ENCODE measurements at places on chromosomes 16 and 17.
A peak's percentile ranks its signal among the peaks of the same experiment; 100 is the strongest.

DNA sequence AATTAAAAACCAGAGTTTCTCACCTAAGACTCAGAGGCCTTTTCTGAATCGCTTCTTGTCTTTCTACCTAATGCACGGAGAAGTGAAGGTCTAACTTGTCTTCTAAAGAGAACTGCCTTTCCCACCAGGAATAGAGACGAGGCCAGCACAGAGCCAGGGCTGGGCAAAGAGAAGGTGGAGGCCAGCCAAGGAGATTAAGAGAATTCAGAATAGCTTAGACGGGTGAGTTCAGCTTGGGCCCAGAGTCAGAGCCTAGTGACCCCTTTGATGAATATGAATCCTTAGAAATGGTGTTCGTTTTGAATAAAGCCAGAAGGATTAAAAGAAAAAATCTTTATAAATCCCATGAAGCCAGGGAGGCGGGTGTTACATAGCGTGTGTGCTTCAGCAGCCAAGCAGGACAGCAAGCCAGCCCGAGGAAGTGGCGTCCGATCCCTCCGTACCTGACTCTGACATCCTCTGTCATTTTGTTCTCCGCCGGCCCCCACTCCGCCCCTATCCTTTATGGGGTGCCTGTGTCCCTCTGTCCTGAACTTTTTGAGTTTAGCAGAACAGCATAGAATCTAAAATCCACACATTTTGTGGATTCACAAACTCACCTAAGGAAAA lies 7.4 kb downstream of the GSG1L2 start:
- DNase-seq: no peak

DNA sequence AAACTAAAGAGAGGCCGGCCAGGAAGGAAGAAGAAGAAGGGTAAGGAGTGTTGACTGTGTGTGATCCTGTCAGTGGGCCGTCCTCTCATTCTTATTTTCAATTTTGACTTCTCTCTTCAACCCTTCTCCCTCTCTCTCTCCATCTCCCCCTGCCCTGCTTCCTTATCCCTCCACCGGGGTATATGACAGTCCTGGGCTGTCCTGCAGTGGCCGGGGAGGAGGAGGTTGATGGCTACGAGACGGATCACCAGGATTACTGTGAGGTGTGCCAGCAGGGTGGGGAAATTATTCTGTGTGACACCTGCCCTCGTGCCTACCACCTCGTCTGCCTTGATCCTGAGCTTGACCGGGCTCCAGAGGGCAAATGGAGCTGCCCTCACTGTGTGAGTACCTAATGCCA lies 5.6 kb downstream of the CHD3 start:
- DNase-seq: no peak

GRCh38 chr16:86740906-86741799 lies 162.8 kb downstream of the FOXL1 start:
- DNase-seq: no peak

DNA sequence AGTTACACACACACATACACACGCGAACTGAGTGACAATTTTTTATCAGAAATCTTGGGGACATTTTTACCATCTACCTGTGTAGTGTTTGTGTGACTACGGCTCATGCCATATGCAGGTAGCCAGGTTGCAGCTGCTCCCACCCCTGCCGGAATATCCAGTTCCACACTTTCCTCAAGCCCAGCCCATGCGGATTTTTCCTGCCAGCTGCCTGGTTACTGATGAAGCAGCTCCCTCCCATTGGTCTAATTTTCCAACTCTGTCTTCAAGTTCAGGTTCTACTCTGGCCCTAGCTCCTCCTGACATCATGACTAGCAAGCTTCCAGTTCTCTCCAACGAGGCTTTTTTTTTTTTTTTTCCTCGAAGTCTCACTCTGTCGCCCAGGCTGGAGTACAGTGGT lies 4.8 kb downstream of the GSG1L2 start:
- no peak for DNase-seq

- DNase-seq: peak; percentile 87
These were observed 727 bp downstream of the CORO7 start for GRCh38 chr16:4415538-4416199.

GRCh38 chr16:28513484-28514181 lies 7.0 kb upstream of the IL27 start:
- DNase-seq: no peak

DNA sequence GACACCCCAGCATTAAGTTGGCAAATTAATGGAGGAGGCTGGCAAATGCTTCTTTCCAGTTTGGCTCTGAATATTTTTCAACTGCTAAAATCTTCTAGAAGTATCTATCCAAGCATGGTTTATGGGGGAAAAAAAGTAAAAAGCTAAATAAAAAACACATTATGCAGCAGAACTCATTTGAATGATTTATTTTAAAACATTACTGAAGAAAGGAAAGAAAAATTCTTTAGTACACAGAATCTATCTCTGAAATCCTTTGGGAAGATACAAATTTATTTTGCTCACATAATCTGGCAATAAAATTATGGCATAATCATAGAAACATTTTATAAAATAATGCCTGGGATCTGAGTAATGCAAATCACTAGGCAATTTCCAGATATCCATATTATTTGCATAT lies 328.1 kb upstream of the MON1B start:
- DNase-seq: no peak

DNA sequence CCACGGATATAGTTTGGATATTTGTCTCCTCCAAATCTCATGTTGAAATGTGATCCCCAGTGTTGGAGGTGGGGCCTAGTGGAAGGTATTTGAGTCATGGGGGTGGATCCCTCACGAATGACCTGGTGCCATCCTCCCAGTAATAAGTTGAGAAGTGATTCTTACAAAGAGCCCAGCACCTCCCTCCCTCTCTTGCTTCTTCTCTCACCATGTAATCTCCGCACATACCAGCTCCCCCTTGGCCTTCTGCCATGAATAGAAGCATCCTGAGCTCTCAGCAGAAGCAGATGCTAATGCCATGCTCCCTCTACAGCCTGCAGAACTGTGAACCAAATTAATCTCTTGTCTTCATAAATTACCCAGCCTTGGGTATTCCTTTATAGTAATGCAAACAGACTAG lies 41.9 kb upstream of the RBBP6 start:
- DNase-seq: no peak

DNA sequence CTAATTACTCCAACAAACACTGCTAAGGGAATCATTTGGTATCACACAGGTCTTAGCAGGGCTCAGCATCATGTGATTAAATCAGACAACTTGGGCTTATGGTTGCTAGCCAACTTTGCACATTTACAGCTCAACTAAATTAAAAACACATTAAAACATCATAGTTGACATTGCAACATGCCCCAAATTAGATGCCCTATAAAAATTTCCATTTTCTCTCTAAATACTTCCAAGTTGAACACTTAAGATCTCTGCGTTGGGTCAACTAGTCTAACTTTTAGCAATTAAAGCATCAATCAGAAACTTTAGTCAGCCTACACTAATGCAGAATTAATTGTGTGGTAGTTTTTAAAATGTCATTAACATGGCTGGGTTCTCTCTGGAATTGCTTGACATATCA lies 12.1 kb downstream of the DNAJC7 start:
- no peak for DNase-seq

DNA sequence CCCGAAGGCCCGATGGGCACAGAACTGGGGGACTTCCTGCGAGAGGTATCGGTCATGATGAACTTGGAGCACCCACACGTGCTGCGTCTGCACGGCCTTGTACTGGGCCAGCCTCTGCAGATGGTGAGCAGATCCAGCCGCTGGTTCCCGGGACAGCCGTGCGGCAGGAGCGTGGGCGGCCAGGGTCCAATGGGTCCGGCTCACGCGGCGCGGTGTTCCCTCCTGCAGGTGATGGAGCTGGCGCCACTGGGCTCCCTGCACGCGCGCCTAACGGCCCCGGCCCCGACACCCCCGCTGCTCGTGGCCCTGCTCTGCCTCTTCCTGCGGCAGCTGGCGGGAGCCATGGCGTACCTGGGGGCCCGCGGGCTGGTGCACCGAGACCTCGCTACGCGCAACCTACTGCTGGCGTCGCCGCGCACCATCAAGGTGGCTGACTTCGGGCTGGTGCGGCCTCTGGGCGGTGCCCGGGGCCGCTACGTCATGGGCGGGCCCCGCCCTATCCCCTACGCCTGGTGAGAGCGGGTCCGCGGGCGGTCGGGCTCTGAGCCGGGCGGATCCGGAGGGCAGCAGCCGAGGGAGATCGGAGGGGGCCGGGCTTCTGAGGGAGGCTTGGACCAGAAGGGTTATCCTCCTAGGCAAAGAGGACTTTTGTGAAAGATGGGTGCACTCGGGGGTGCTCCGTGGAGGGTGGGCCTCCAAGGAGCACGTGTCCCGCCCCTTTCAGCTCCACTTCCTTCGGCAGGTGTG lies 3.0 kb downstream of the TNK1 start:
- DNase-seq: no peak

- DNase-seq: no peak
These were observed 82.0 kb downstream of the RGS9 start for GRCh38 chr17:65219124-65219523.

- peak; percentile 80 for DNase-seq
These were observed 579 bp downstream of the MT1A start for GRCh38 chr16:56639045-56639444.

DNA sequence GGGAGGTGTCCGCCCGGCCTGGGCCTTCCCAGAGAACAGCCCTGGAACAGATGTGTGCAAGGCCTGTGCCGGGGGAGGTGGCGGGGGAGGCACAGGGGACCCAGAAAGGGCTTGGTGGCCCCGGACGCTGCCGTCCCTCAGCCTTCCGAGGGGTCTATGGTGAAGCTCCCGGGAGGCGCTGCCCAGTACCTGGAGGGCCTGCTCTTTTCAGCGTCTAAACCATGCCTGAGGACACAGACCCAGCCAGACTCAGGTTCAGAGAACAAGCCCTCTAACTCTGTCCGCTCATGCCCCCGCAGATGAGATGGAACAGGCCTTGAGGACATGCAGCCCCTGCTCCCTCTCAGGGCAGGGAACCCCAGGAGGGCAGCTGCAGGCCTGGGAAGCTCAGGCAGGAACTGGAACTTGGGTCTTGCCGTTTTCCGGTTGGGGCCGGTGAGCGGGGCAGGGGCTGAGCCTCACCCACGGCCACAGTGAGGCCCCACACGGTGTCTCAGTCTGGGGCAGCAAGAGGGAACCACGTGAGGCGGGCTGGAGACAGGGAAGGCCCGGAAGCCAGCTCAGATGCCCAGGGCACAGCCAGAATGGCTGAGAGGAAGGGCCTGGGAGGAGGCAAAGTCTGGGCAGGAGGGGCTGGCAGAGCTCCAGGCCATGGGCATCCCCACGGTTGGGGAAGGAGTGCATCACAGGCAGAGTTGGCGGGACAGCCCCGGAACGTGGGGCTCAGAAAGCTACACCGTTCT lies 12.5 kb downstream of the SLC16A3 start:
- DNase-seq: peak; percentile 45

DNA sequence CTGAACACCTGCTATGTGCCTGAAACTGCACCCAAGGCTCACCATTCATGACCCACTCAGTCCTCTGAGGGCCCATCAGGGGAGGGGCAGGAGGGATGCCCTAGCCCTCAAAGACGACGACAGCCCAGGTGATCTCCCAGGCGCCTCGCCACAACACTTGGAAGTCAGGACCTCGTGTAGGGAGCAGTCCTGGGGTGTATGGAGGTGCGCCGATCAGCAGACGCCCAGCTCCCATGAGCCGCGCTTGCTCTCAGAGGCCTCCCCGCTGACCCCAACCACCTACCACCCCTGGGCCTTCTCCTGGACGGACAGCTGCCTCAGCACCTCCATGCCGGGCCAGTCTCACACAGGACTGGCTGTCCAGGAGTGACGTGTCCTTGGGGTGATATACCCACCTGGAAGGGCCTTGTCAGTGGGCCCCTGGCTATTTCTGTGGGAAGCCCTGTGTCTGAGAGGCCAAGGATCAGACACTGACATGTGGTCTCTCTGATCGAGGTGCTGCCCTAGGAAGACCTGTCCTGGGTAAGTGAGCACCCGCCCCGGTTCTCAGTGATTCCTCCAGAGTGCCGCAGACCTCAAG lies 26.7 kb downstream of the KDM8 start:
- no peak for DNase-seq

DNA sequence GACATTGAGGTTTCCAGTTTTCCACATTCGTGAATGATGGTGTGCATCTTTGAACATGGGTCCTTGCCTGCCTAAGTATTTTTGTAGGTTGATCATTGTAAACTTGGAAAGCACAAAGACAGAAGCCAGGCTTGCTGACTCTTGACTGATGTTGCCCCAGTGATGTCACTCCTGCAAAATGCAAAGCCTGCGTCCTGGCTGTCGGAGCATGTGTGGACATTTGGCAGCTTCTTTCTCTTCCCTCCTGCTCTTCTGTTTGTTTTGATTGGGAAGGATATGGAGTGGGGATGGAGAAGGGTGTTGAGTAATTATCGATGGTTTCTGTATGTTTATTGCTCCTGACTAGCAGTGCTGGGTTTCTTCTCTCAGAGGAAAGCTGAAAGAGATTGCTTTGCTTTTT lies 3.2 kb downstream of the NDE1 start:
- DNase-seq: no peak

- DNase-seq: no peak
These were observed 36.6 kb downstream of the EPN2 start for GRCh38 chr17:19273731-19274130.

DNA sequence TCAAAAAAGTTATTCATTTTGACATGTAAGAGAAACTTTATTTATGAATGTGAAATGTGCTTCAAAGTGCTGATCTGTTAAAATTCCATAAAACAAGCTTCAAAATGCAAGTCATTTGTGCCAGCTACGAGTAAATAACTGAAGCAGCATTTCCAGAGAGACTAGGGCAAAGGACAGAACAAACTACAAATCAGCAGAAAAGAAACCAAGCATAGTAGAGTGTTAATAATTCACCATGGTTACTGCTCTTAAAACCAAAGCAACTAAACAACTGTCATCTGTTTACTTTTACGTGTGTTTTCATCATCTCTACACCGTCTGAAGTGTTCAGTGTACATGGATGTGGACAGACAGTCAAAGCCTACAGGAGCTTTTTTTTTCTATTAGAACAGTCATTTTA lies 1.6 kb upstream of the ASPA start:
- peak; percentile 41 for DNase-seq

DNA sequence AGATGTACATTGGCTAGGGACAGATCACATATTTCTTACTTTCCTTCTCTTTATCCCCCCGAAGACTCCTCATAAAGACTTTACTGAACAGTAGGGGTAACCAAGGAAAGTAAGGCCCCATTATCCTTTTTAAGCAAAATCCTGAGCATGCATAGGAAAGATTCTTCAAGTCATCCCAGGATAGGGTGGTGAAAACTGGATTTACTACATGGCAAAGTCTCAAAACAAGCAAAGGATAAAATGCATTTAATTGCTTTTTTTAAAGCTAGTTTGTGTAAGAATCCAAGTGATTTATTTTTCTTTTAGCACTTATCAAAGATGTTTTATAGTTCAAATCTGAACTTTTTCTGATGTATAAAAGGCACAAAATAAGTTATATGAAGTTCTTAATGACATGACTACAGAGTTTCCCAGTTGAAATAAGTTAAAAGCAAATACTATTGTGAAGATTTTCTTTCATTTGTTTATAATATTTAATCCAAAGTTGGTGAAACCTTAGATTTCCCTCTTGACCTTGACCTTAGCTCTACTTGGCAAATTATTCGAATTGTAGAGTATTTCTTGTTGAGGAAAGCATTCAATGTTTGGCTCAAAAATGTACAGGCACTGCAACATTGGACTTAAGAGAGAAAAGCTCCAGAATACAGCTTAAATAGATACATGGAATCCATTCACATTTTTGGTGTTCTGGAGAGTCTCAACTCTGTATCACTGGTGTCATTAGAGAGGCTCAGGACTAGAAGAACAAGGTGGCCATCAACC lies 104.3 kb downstream of the ABCA8 start:
- no peak for DNase-seq

- peak; percentile 88 for DNase-seq
These were observed 4.5 kb upstream of the SNX20 start for GRCh38 chr16:50685462-50686063.
